Uterus (tissue), 4 donors: ENCODE measurements at places on chromosomes 7 and 10. TPM values are rescaled to one million over a fixed set of nuclear protein-coding genes. Genes with fewer than 3 reads are reported as not detected.

The RADIL gene
- total RNA-seq, result 10.1 TPM

The LIPN gene
- total RNA-seq, result not detected

The CYP3A7 gene
- not detected for total RNA-seq

The NUTM2E gene
- not detected for total RNA-seq

The PNLIP gene
- not detected for total RNA-seq

The LIPM gene
- total RNA-seq, result not detected

The MAPK8 gene
- 15.9 TPM for total RNA-seq

The ZNRF2 gene
- 22.0 TPM for total RNA-seq

The EPHA1 gene
- 1.9 TPM for total RNA-seq

DNA sequence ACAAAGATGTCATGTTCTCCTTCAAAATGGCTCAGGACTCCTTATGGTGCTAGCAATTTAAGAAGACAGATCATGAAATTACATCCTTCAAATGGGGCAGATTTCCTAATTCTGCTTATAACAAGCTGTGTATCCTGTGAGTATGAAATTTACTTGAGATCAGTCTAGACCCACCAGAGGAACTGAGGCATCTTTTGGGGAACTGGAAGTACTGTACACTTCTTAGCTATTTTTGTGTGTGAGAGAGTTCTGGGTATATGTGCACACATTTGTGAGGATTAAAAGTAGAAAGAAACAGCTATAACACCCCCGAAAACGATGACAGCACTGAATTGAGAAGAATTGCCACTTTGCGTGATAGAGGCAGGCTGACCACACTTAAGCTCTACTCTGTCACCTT lies 187.0 kb upstream of the CCDC6 start:
- DNase-seq, result no peak

- no peak for DNase-seq
Observed at GRCh38 chr10:33193701-33194521, 140.6 kb downstream of the NRP1 start.

GRCh38 chr7:1619152-1620079 lies 49.6 kb upstream of the PSMG3 start:
- DNase-seq, result no peak

- no peak for DNase-seq
Observed at GRCh38 chr10:62511238-62511637, 137.1 kb downstream of the ZNF365 start.

- DNase-seq, result no peak
Observed at GRCh38 chr7:67743501-67743900, 746.9 kb downstream of the TYW1 start.

GRCh38 chr7:157263156-157263555 lies 73.6 kb upstream of the DNAJB6 start:
- no peak for DNase-seq

DNA sequence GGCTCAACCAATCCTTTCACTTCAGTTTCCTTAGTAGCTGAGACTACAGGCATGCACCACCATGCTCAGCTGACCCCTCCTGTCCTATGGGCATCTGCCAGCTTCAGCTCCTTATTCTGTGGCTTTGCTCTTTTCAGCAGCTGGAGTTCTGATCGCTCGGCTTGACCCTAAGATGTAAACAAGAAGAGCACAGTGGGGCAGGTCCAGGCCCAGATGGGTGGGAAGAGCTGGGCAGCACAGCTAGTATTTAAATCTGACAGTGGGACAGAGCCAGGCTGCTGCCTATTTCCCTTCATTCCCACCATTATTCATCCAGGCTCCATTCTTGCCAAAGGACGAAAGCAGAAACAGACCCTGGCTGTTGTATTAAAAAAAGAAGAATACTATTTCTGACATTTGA lies 494.9 kb upstream of the PODXL start:
- no peak for DNase-seq

DNA sequence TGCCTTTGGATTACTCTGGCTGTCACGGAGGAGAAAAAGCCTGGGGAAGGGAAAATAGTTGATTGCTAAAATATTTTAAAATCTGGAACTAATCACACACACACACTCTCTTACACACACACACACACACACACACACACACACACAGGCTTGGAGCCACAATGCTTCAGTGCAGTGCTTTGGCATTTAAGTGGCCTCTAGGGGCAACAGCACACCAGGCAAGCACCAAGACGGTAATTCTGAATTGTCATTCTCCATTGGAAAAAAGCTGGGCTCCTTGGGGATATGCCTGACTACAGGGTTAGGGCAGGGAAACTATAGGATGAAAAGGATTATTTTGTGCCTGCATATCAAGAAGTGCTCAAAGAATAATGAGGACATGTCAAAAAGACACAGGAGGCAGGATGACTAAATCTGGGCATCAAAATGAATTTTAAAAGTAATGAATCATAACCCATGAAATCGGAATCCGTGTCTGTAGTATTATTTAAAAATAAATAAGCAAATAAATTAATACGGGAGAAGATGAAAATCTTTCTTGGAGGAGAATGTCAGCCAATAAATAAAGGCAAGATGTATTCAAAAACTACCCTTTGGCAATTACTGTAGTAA lies 30.4 kb upstream of the DDC start:
- peak; percentile 54 for DNase-seq

- DNase-seq, result no peak
Observed at GRCh38 chr7:95126053-95126709, 198.2 kb downstream of the PON1 start.

- no peak for DNase-seq
Observed at GRCh38 chr7:98107313-98107721, 655 bp downstream of the LMTK2 start.

DNA sequence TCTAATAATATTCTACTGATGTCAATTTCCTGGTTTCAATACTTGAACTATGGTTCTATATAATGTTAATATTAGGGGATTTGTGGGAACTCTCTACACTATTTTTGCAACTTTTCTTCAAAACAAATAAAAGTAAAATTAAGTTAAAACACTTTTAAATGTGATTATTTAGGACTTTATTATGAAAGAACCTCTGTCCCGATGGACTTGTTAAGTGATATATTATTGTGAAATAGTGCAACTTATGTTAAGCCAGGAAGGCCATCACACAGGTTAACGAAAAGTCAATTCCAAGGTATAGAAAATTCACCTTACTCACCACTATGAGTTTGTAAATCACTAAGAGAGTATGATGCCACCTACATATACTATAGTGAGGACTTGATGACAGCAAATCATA lies 79.2 kb downstream of the IMMP2L start:
- no peak for DNase-seq

GRCh38 chr7:84324136-84324630 lies 129.6 kb upstream of the SEMA3A start:
- no peak for DNase-seq

DNA sequence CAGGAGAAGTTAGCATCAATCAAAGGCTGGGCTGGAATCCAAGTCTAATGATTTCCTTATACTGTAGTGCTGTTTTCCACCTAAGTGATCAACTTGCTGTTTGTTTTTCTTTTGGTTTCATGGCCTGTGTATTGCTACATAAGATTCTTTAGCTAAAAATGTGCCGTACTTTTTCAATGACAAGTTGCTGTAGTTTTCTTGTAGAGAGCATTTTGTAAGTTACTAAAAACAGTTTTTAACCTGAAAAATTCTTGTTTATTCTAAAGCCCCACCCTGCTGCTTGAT lies 1.3 kb downstream of the HELLS start:
- no peak for DNase-seq

DNA sequence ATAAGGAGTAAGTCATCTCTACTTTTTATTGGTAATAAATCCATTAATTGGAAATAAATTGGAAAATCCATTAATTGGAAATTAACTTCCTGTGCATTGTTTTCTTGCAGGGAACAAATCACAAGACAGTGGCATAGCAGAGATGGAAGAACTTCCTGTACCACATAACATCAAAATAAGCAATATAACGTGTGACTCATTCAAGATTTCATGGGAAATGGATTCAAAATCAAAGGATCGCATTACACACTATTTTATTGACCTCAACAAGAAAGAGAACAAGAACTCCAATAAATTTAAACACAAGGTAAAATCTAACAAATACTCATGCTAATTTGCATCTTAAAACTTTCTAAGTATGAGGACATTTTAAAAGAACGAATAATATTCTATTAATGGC lies 57.8 kb downstream of the PHYHIPL start:
- no peak for DNase-seq

- DNase-seq, result no peak
Observed at GRCh38 chr7:69657331-69657730, 59.1 kb downstream of the AUTS2 start.

- DNase-seq, result no peak
Observed at GRCh38 chr7:140176122-140176701, 571 bp downstream of the KDM7A start.

- DNase-seq, result no peak
Observed at GRCh38 chr10:106815427-106816043, 349.0 kb downstream of the SORCS1 start.

DNA sequence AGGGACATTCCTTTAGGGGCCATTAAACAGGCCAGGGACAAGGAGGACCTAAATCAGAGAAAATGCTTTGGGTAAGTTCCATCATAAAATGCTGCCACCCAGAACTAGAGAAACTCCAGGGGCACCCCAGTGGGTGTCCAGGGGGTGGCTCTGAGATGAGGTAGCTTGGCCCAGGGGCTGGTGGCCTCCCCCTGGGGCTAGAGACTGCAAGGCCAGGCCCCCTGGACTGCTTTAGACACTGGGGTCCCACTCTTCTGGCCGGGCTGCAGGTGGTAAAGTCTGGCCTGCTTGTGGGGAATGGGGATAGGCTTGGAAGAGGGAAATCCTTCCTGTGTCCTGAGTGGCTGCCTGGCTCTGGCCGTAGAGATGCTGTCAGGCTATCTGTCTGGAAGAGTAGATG lies 169.6 kb upstream of the PODXL start:
- no peak for DNase-seq

DNA sequence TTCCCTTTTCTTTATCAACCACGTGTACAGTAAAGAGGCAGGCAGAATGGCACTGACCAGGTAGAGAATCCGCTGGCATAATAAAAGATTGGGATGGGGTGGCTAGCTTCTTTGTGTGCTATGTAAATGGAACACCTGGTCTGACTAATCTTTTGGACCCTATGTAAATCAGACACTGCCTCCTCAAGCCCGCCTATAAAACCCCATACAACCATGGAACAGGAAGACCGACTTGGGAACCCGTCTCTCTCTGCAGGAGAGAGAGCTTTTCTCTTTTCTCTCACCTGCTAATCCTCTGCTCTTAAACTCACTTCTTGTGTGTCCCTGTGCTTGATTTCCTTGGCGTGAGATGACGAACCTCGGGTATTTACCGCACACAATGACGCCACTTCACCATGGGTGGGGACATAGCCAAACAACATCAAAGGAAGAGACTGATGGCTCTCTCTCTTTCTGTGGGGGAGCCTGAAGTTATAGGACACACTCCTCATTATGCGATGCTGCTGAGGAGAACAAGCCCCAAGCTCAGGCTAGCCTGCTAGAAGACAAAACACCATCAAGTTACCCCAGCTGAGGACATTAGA lies 94.2 kb downstream of the ARL5B start:
- no peak for DNase-seq
